Thoracic aorta (tissue), 2 donors: ENCODE measurements at places on chromosomes 6 and 20.

- H3K27ac ChIP-seq: no peak overlapping the region
- H3K4me3 ChIP-seq: no peak overlapping the region
- no peaks in the 10 kb centered on the region for H3K27me3 ChIP-seq
- peaks cover 9% of the 10 kb centered on the region for H3K4me1 ChIP-seq
Observed at GRCh38 chr20:37741570-37741969, 47.7 kb downstream of the CTNNBL1 start.

GRCh38 chr6:52317841-52318581 lies 33.5 kb upstream of the MCM3 start:
- no peaks in the 10 kb centered on the region for H3K36me3 ChIP-seq
- H3K27me3 ChIP-seq: no peaks in the 10 kb centered on the region
- no peak for DNase-seq
- H3K27ac ChIP-seq: no peak overlapping the region
- H3K4me3 ChIP-seq: no peak overlapping the region

DNA sequence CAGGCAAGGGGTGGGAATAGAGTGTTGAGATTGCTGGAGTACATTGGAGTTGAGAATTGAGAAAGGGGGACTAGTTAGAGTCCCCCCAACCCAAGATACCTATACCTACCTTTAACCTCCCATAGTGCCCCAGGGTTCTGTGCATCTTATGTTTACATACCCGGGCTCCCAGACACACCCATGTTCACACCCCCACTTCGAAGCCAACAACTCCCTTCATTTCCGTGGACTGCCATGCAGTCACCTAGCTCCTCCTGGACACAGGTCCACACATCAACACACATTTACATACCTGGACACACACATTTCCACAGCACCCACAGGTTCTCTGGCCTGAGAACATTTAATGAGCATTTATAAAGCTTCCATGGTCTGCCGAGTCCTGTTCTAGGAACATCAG lies 5.1 kb downstream of the TMEM63B start:
- peaks cover 5% of the 10 kb centered on the region for H3K36me3 ChIP-seq
- no peak overlapping the region for H3K4me3 ChIP-seq
- peaks cover 20% of the 10 kb centered on the region for H3K4me1 ChIP-seq
- DNase-seq: no peak

DNA sequence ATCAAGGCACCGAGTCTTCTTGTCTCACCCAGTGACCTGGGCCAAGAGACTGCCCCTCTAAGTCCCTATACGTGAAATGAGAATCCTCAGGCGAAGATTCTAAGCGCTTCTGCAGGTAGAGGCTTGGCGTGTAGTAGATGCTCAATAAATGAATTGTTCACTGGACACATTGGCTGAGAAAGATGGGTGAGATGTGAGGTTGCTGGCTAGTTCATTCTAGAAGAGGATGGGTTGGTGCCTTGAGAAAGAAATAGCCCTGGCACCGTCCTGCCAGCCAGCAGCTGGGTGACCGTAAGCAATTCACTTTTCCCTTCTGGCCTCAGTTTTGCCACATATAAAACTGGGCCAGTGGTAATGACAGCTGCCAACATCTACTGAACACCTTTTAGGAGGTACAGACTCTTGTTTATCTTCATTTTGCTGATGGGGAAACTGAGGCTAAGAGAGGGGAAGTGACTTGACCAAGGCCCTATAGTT lies 1.4 kb downstream of the SRC start:
- DNase-seq: no peak
- no peaks in the 10 kb centered on the region for H3K27me3 ChIP-seq
- peaks cover 25% of the 10 kb centered on the region for H3K4me1 ChIP-seq
- no peaks in the 10 kb centered on the region for H3K36me3 ChIP-seq
- H3K4me3 ChIP-seq: peak overlapping the region; percentile 81

DNA sequence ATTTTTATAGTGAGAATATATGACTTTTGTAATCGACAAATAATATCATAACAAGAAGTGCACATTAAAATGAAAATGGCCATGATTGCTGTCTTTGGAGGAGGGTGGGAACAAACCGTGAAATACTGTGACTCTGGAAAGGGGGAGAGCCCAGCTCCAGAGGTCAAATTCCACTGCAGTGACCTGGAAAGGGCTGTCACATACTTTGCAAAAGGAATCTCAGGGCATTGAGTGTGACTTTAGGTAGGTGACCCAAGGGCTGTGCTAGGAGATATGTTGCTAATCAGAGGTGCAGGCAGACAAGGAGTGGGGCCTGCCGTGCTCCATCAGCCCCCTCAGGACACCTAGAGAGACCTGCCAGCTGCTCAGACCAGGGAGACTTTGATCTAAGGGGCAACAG lies 28.1 kb upstream of the BMP7 start:
- no peak overlapping the region for H3K27ac ChIP-seq
- no peak for DNase-seq
- no peak overlapping the region for H3K4me3 ChIP-seq
- H3K27me3 ChIP-seq: no peaks in the 10 kb centered on the region
- no peaks in the 10 kb centered on the region for H3K36me3 ChIP-seq

DNA sequence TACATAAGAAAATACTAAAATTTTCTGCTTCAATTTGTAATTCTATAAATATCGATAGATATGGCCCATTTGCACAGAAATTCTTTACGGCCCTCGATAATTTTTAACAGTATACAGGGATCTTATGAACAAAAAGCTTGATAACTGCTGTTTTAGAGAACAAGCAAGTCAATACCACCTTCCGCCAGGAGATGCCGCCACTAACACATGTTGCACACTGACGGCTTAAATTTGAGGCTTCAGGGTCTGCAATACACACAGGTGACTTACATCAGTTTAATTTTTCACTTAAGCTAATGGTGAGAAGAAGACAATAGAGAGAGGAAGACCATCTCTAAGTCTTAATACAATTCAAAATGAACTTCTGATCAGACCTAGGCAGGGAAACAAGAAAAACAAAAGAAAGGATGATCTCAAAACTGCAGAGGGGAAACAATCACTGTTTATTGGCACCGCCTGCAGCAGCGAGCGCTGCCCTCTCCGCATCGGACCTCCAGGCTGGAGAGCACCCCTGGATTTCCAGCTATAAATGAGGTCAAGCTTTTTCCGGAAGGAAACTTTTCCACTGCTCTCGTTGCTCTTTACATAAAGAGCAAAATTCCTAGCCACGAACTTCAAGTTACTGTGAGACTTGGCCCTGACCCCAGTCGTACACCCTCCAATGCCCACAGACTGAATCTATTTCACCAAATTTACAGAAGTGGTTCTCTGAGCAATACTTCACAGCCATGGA lies 53.9 kb downstream of the OTOR start:
- no peak overlapping the region for H3K27ac ChIP-seq
- H3K36me3 ChIP-seq: no peaks in the 10 kb centered on the region
- no peaks in the 10 kb centered on the region for H3K27me3 ChIP-seq

DNA sequence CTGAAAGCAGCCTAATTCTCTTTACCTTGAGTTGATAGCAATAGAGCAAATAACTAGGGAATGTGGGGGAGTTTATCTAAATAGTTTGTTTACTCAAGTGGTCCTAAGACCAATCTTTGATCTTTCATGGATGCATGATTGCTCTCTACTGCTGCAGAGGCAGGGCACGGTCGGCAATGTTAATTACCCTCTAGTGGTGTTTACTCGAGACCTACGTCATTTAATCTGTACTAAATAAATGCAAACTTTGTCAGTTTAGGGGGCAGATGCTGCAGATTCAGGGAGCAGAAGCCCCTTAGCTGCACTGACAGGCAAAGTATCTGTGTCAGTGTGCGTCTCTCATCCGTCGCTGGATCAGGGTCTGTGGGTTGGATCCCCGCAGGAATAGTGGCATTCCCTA lies 6.9 kb downstream of the RTN4IP1 start:
- H3K27me3 ChIP-seq: no peaks in the 10 kb centered on the region
- H3K4me3 ChIP-seq: no peak overlapping the region
- peaks cover 5% of the 10 kb centered on the region for H3K36me3 ChIP-seq
- H3K4me1 ChIP-seq: no peaks in the 10 kb centered on the region
- no peak overlapping the region for H3K27ac ChIP-seq
- DNase-seq: no peak

DNA sequence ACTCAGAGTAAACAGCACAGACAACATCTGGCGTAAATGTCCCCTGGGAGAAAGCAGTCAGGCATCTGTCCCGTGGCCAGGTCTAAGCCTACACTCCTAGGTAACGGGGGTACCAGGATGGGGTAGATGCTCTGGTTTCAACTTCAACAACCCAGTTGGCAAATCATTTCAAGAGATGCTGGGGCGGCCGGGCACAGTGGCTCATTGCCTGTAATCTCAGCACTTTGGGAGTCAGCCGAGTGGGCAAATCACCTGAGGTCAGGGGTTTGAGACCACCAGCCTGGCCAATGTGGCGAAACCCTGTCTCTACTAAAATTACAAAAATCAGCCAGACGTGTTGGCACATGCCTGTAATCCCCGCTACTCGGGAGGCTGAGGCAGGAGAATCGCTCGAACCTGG lies 12.3 kb downstream of the PREX1 start:
- H3K4me1 ChIP-seq: peaks cover 17% of the 10 kb centered on the region
- no peak for DNase-seq
- no peaks in the 10 kb centered on the region for H3K36me3 ChIP-seq
- H3K4me3 ChIP-seq: no peak overlapping the region

DNA sequence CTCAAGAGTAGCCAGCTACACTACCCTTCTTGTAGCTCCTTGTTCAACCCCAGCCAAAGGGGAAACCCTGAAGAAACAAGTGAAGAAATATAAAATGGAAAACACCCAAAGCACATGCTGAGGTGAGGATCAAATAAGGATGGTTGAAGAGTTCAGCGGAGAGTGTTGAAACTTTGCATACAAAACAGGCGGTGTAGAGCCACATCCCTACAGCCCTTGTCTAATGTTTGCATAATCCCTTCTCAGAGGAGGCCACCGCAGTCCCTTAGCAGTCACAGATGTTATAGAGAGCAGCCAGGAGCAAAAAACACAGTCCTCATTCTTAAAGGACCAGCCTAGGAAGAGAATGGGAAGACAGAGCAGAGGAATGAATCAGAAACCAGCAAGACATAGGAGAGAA lies 350.7 kb upstream of the SASH1 start:
- no peaks in the 10 kb centered on the region for H3K36me3 ChIP-seq
- H3K4me1 ChIP-seq: no peaks in the 10 kb centered on the region
- no peak overlapping the region for H3K27ac ChIP-seq
- DNase-seq: no peak

GRCh38 chr6:13638626-13639025 lies 23.5 kb downstream of the NOL7 start:
- H3K27me3 ChIP-seq: no peaks in the 10 kb centered on the region
- DNase-seq: no peak
- H3K36me3 ChIP-seq: peaks cover 19% of the 10 kb centered on the region
- H3K27ac ChIP-seq: no peak overlapping the region
- H3K4me3 ChIP-seq: no peak overlapping the region

- H3K4me3 ChIP-seq: no peak overlapping the region
- no peaks in the 10 kb centered on the region for H3K36me3 ChIP-seq
- no peak overlapping the region for H3K27ac ChIP-seq
- no peaks in the 10 kb centered on the region for H3K4me1 ChIP-seq
- H3K27me3 ChIP-seq: no peaks in the 10 kb centered on the region
- no peak for DNase-seq
Observed at GRCh38 chr6:14128012-14128411, 10.4 kb downstream of the CD83 start.

- peaks cover 27% of the 10 kb centered on the region for H3K4me1 ChIP-seq
- no peak overlapping the region for H3K4me3 ChIP-seq
- peaks cover 9% of the 10 kb centered on the region for H3K36me3 ChIP-seq
- no peak overlapping the region for H3K27ac ChIP-seq
Observed at GRCh38 chr6:144481527-144481926, 196.4 kb downstream of the UTRN start.

GRCh38 chr6:24887545-24888140 lies 48.1 kb downstream of the RIPOR2 start:
- H3K27ac ChIP-seq: no peak overlapping the region
- H3K4me1 ChIP-seq: no peaks in the 10 kb centered on the region
- no peak for DNase-seq
- H3K36me3 ChIP-seq: no peaks in the 10 kb centered on the region
- H3K4me3 ChIP-seq: no peak overlapping the region
- H3K27me3 ChIP-seq: no peaks in the 10 kb centered on the region

DNA sequence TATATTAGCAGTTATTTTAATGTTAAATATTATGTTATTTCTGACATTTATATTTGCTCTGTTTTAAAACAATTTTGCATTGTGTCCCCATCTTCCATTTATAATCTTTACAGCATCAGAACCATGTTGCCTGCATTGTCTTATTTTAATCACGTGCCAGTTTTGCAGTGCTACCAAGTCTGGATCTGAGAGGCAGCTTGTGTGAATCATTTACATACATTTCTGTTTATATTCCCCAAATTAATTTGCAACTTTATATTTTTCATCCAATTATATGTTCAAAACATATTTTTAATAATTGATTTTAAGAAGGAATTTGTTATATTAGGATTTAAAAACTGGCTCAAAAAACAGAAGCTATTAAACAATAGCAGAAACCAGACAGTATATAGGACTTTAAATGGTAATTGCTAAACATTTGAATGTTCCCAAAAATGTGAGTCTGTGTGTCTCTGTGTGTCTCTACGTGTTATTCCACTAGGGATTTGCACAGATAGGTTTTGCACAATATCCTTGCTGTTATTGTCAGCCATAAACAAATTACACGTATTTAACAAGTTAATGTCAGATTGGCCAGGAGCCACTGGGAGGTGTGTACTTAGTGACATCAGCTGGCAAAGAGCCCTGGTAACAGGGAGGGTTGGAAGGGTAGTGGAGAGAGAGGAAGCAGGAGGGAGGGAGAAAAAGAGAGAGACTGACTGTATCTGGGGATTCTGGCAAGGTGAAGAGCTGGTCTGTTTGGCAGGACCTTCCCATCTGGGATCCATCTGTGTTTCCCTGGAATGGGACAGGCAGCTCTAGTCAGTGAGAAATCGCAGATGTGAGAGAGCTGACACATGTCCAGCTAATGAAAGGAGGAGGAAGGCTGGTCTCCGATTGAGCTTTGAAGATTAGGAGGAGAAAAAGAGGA lies 72.1 kb downstream of the CBFA2T2 start:
- no peaks in the 10 kb centered on the region for H3K27me3 ChIP-seq
- peaks cover 16% of the 10 kb centered on the region for H3K4me1 ChIP-seq
- peak overlapping the region; percentile 49 for H3K4me3 ChIP-seq
- peak overlapping the region; percentile 49 for H3K27ac ChIP-seq
- no peaks in the 10 kb centered on the region for H3K36me3 ChIP-seq

GRCh38 chr20:59598625-59599310 lies 5.6 kb upstream of the PHACTR3 start:
- no peaks in the 10 kb centered on the region for H3K4me1 ChIP-seq
- no peak for DNase-seq
- no peak overlapping the region for H3K27ac ChIP-seq
- H3K27me3 ChIP-seq: no peaks in the 10 kb centered on the region
- H3K36me3 ChIP-seq: no peaks in the 10 kb centered on the region
- H3K4me3 ChIP-seq: no peak overlapping the region

DNA sequence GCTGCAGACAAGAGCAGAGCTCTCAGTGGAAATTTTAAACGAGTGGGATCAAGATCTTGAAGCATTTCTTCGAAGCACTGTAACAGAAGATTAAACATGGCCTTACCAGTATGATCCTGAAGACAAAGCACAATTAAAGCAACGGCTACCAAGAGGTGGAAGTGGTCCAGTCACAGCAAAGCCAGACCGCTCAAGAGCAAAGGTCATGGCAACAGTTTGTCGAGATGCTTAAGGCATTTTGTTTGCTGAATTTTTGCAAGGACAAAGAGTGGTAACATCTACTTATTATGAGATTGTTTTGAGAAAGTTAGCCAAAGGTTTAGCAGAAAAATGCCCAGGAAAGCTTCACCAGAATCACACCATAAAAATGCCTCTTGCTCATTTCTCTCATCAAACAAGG lies 153.4 kb upstream of the CARMIL1 start:
- no peaks in the 10 kb centered on the region for H3K27me3 ChIP-seq
- peaks cover 70% of the 10 kb centered on the region for H3K4me1 ChIP-seq
- no peak overlapping the region for H3K27ac ChIP-seq
- no peaks in the 10 kb centered on the region for H3K36me3 ChIP-seq

GRCh38 chr6:35139924-35140638 lies 1.1 kb downstream of the TCP11 start:
- no peaks in the 10 kb centered on the region for H3K36me3 ChIP-seq
- H3K4me1 ChIP-seq: peaks cover 14% of the 10 kb centered on the region
- DNase-seq: no peak
- no peaks in the 10 kb centered on the region for H3K27me3 ChIP-seq
